Activated T-helper 17 cell treated with anti-CD3 and anti-CD28 coated beads, Interleukin-2, amount 50 U/mL, for 72 hours (primary cell): ENCODE measurements at places on chromosomes 2 and 18.

- peak; percentile 87 for ATAC-seq
- no peaks in the 10 kb centered on the region for H3K36me3 ChIP-seq
- peaks cover 8% of the 10 kb centered on the region for H3K4me1 ChIP-seq
- peak overlapping the region; percentile 62 for H3K4me3 ChIP-seq
- peak overlapping the region; percentile 87 for H3K27ac ChIP-seq
- H3K27me3 ChIP-seq: peaks cover 3% of the 10 kb centered on the region
These were observed 386.2 kb upstream of the HNRNPA3 start for GRCh38 chr2:176826356-176826755.

DNA sequence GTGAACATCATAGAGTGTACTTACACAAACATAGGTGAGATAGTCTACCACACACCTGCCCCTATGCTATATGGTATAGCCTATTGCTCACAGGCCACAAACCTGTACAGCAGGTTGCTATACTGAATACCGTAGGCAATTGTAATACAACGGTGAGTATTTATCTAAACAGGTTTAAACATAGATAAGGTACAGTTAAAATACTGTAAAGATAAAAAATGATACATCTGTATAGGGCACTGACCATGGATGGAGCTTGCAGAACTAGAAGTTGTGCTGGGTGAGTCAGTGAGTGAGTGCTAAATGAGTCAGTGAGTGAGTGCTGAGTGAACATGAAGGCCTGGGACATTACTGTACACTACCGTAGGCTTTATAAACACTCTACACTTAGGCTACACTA lies 267.0 kb upstream of the HS6ST1 start:
- H3K36me3 ChIP-seq: no peaks in the 10 kb centered on the region
- ATAC-seq: peak; percentile 51
- H3K4me3 ChIP-seq: no peak overlapping the region
- H3K27ac ChIP-seq: no peak overlapping the region
- H3K27me3 ChIP-seq: peaks cover 9% of the 10 kb centered on the region

DNA sequence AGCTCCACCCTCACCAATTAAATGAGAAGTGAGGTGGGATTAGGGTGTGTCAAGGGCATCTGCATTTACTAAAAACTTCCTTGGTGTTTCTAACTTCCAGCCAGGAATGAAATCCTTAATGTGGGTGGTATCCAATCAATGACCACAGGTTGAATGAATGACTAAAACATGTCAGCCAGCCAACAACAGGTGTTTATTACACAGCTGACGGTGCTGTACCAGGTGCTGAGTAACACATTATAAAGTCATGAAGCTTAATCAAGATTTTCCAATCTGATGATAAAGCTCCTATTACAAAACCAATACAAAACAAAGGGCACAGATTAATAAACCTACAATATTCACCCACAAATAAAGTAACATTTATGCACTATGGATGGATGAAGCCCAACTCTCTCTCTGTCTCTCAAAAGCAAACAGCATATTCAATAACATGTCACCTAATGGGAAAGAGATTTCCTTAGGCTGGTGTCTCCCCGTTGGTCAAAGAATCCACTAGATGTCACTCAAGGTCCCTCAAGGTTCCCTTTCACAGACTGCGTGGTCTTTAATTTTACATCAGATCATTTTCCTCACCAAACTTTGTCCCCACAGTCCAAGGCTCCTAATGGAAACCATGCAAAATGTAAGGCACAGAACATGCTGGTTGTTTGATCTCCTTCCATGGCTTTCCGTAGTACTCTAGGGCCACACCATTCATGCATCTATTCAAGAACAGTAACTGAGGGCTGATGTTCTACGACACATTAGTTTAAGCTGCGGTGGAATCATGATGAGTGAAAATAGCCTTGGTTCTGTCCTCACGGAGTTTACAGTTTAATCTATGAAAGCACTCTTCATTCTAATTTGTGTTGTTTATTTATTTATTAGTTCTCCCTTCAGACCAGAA lies 6.4 kb upstream of the PTPN4 start:
- ATAC-seq: peak; percentile 29
- no peak overlapping the region for H3K27ac ChIP-seq
- H3K27me3 ChIP-seq: no peaks in the 10 kb centered on the region
- no peaks in the 10 kb centered on the region for H3K36me3 ChIP-seq

- H3K4me1 ChIP-seq: no peaks in the 10 kb centered on the region
- H3K4me3 ChIP-seq: no peak overlapping the region
- ATAC-seq: no peak
- H3K27ac ChIP-seq: no peak overlapping the region
- H3K36me3 ChIP-seq: no peaks in the 10 kb centered on the region
These were observed 166.0 kb upstream of the DSEL start for GRCh38 chr18:67682516-67682915.

DNA sequence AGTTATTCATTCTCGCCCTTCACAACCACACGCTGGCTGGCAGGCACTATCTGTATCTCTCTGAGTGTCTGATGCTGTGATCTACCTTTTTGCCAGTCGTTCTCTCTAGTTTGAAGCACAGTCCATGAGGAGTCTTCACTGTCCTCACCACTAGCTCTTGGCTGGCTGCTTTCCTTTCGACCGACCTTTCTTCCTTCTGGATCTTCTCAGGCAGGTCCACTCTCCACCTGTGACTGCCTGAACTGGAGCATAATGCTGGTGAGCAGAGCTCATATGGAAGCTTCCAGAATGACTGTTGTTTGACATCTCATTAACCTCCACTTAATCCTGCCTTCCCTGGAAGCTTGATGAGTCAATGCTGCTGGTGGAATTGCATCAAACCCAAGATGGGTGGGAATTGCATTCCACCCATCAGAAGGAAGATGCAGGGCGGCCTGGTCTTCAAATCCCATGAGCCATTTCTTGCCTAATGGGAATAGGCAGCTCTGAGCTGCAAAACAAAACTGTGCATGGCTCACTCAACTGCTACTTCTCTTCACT lies 283.5 kb upstream of the HDAC4 start:
- no peak for ATAC-seq
- no peak overlapping the region for H3K4me3 ChIP-seq
- no peaks in the 10 kb centered on the region for H3K36me3 ChIP-seq
- H3K4me1 ChIP-seq: peaks cover under 1% of the 10 kb centered on the region
- H3K27me3 ChIP-seq: peaks cover 18% of the 10 kb centered on the region
- H3K27ac ChIP-seq: no peak overlapping the region
